ENCODE measurements at places on chromosomes 6 and 20. TPM values are rescaled to one million over a fixed set of nuclear protein-coding genes. Genes with fewer than 3 reads are reported as not detected.

DNA sequence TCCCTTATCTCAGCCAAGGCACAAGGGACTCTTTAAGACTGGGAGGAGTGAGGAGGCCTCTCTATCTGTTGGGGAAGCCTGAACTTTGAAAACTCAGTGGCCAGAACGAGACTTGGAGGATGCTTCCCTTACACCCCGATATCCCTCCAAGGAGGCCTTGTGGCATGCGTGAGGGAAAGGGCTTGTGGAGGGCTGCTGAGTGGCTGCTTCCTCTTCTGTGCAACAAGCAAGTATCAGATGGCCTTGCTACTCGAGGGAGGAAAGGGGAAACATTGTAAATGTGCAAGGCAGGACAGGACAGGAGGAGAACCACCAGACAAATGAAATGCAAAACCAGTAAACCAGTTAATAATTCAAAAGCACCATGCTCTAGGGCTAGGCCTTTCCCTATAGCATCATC is 306.5 kb upstream of the MAP3K7 start:
- no peaks in the 10 kb centered on the region for H3K36me3 ChIP-seq
- no peak for DNase-seq
- H3K4me1 ChIP-seq: peaks cover 1% of the 10 kb centered on the region
- peak overlapping the region; percentile 85 for H3K27ac ChIP-seq
- H3K27me3 ChIP-seq: peaks cover 39% of the 10 kb centered on the region

DNA sequence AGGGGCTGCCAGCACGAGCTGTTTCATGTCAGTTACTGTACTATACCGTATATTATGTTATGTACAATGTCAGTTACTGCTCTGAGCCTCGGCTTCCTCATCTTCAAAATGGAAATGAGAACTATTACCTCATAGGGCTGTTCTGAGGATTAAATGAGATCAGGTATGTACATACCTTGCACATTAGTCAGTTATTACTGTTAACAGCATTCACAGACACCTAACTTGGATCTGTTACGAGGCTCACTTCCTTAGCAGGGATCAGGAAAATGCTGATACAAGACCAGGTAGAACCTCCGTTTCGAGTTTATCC is 69.7 kb upstream of the TBC1D7 start:
- H3K27me3 ChIP-seq: peaks cover 8% of the 10 kb centered on the region
- no peak for DNase-seq
- no peak overlapping the region for H3K27ac ChIP-seq

DNA sequence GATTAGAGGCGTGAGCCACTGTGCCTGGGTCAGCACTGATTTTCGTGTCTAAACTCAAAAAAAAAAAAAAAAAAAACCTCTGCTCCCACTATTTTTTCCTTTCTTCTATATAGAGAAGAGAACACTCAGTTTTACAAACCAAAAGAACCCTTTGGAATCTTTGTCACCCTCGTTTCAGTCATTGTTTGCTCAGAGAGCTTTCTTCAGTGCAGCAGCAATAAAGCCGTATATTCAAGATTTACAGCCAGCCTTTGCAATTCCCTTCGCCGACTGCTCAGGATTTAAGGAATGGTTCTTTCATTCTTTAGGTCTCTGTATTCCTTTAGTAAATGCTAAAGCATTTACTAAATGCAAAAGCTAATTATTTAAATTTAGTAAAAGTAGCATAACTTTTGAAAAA is 20.1 kb downstream of the RIOK1 start:
- H3K36me3 ChIP-seq: peaks cover 42% of the 10 kb centered on the region
- H3K4me3 ChIP-seq: no peak overlapping the region
- H3K27me3 ChIP-seq: no peaks in the 10 kb centered on the region
- peak overlapping the region; percentile 3 for H3K27ac ChIP-seq

DNA sequence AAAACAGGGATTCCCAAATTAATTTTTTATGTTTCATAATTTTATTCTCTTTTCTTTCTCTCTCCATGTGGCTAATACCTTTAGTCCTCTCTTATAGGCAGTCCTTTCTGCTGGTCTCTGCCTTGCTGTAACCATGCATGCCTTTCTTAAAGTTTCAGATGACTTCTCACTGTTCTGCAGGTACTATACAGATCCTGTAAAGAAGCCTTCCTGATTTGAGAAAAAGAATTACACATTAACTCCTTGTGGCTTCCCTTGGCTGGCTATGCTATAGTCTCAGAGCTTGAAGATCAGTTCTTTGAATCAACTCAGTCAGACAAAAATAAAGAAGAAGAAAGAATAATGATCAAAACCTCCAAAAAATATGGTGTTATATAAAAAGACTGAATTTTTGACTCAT is 7.3 kb upstream of the GPR63 start:
- no peak overlapping the region for H3K4me3 ChIP-seq
- H3K27me3 ChIP-seq: peaks cover 4% of the 10 kb centered on the region
- H3K27ac ChIP-seq: no peak overlapping the region
- no peaks in the 10 kb centered on the region for H3K36me3 ChIP-seq
- no peak for DNase-seq
- no peaks in the 10 kb centered on the region for H3K4me1 ChIP-seq

Gene CALHM4
- not detected for total RNA-seq

DNA sequence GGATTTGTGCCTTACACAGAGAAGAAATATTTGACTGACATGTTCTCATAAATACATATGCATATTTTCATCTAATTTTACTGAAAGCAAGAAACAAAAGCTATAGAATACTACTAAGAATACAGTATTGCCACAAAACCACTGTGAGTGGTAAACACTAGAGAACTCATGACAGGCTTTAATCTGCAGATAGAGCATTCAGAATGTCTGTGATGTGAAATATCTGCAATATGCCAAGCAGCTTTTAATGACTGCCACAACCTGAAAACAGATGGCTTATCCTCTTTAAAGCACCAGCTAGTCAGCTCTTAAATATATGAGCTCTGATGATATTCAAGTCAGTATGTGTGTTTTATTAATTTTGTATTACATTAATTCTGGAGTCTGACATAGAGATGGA is 3.4 kb downstream of the NAPB start:
- H3K4me3 ChIP-seq: no peak overlapping the region
- H3K27ac ChIP-seq: no peak overlapping the region
- peaks cover 11% of the 10 kb centered on the region for H3K4me1 ChIP-seq
- H3K27me3 ChIP-seq: no peaks in the 10 kb centered on the region
- DNase-seq: no peak

GRCh38 chr20:53996584-53997486 is 73.6 kb downstream of the BCAS1 start:
- H3K4me3 ChIP-seq: no peak overlapping the region
- H3K36me3 ChIP-seq: no peaks in the 10 kb centered on the region
- DNase-seq: no peak
- H3K27me3 ChIP-seq: no peaks in the 10 kb centered on the region
- no peaks in the 10 kb centered on the region for H3K4me1 ChIP-seq
- H3K27ac ChIP-seq: no peak overlapping the region

- no peak overlapping the region for H3K4me3 ChIP-seq
- no peak overlapping the region for H3K27ac ChIP-seq
- no peaks in the 10 kb centered on the region for H3K36me3 ChIP-seq
- no peaks in the 10 kb centered on the region for H3K4me1 ChIP-seq
- peaks cover 7% of the 10 kb centered on the region for H3K27me3 ChIP-seq
- no peak for DNase-seq
Measured at GRCh38 chr6:1910621-1911407, 301.1 kb downstream of the FOXC1 start.

- no peak for DNase-seq
- no peaks in the 10 kb centered on the region for H3K27me3 ChIP-seq
- H3K4me1 ChIP-seq: no peaks in the 10 kb centered on the region
- no peak overlapping the region for H3K4me3 ChIP-seq
- peaks cover 5% of the 10 kb centered on the region for H3K36me3 ChIP-seq
Measured at GRCh38 chr20:46670585-46671584, 18.4 kb downstream of the TP53RK start.

GRCh38 chr6:147000545-147001488 is 203.4 kb upstream of the STXBP5 start:
- DNase-seq: no peak
- no peak overlapping the region for H3K4me3 ChIP-seq
- H3K27me3 ChIP-seq: no peaks in the 10 kb centered on the region
- H3K36me3 ChIP-seq: no peaks in the 10 kb centered on the region
- peaks cover 3% of the 10 kb centered on the region for H3K4me1 ChIP-seq
